ENCODE measurements at places on chromosomes 1 and 21.

DNA sequence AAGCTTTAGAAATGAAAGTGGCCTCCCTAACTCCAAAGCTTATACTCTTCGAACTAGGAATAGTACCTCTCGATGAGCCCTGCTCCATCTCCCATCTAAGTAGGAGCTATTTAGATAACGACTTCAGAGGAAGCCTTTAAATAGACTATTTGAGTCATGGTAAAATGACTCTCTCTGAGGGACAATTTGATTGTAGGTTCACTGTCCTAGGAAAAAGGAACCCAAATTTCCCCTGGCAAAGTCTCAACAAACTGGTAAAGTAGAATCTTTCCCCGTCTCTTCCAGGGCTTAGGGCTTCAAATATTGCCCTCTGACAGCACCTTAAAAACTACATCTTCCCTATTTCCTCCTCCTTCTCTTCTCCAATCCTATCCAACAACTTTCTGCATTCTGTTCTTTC lies 2.0 kb upstream of the FCER1A start:
- no peak overlapping the region for H3K4me3 ChIP-seq
- H3K27me3 ChIP-seq, result no peaks in the 10 kb centered on the region
- no peaks in the 10 kb centered on the region for H3K36me3 ChIP-seq
- no peak overlapping the region for H3K27ac ChIP-seq
- H3K4me1 ChIP-seq, result no peaks in the 10 kb centered on the region

DNA sequence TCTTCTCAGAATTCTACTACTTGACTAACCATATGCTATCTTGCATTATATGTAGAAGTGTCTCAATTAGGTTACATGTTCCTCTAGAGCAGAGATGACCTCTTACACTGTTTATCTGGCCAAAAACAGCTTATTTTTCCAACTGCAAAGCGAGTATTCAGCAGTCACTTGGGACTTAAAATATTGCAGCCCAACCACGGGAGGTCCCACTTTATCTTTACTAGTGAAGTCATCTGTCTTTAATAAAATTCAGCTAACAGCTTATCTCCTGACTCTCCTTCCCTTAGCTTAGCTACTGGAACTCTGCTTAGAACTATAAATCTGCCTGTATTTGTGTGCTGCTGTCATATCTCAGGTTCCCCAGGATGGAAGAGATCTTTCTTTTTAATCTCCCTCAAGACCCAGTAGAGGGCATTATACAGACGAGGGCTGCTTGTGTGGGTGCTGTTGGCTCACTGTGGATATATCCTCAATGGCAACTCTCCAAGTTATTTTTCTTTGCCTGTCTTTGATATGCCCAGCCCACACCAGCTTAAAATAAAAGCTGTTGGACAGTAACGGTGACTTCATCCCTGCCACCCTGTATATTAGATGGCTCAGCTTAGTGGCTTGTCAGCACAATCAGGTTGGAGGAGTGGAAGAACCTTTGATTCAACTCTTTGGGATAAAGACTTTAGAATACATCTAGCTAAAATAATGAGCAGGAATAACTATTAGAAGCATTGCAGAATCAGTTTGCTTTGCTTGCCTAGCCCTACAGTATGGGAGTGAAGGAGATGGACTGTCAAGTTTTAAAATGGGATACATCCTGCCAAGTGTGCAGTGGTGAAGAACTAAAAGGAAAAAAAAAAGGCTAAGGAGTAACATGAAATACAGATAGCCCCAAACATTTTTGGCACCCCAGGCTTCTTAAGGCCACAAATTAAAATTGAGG lies 9.6 kb downstream of the ENSA start:
- H3K4me3 ChIP-seq, result no peak overlapping the region
- peaks cover 52% of the 10 kb centered on the region for H3K4me1 ChIP-seq
- no peaks in the 10 kb centered on the region for H3K27me3 ChIP-seq
- H3K27ac ChIP-seq, result peak overlapping the region; percentile 75
- peaks cover 65% of the 10 kb centered on the region for H3K36me3 ChIP-seq

DNA sequence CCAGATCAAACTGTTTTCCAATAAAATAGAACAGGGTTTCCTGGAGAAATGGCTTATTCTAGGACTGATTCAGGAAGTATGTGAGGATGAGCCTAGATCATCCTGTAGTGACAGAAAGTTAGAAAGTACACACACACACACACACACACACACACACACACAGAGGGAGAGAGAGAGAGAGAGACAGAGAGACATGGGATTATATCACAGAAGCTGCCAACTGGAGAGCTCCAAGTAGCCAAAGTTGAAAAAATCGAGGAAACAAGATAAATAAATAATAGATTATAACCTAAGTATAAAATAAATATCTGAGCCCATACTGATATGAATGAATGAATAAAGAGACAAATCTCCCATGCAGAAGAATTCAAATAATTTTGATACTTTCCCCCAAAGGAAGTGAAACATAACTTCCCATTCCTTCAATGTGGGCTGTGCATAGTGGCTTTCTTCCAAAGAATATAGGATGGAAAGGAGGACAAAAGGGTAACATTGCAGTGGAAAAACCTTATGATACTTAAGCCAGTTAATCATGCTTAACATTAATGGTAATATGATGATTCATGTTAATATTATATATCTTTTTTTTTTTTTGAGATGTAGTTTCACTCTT lies 171.6 kb downstream of the NTPCR start:
- H3K27me3 ChIP-seq, result no peaks in the 10 kb centered on the region
- H3K27ac ChIP-seq, result no peak overlapping the region
- H3K4me3 ChIP-seq, result no peak overlapping the region
- H3K36me3 ChIP-seq, result no peaks in the 10 kb centered on the region

- peaks cover 5% of the 10 kb centered on the region for H3K4me1 ChIP-seq
- no peak for DNase-seq
- H3K4me3 ChIP-seq, result no peak overlapping the region
- no peak overlapping the region for H3K27ac ChIP-seq
- H3K27me3 ChIP-seq, result no peaks in the 10 kb centered on the region
These were observed 43.6 kb upstream of the ROR1 start for GRCh38 chr1:63730211-63730610.

- H3K4me3 ChIP-seq, result no peak overlapping the region
- H3K27me3 ChIP-seq, result no peaks in the 10 kb centered on the region
- H3K36me3 ChIP-seq, result no peaks in the 10 kb centered on the region
- DNase-seq, result no peak
These were observed 379.3 kb downstream of the HHIPL2 start for GRCh38 chr1:222168621-222169020.
